H4 (cell line): ENCODE measurements at places on chromosomes 7 and 10. TPM values are rescaled to one million over a fixed set of nuclear protein-coding genes. Genes with fewer than 3 reads are reported as not detected.

PLEKHS1 gene
- 0.80 and 1.5 TPM in 2 replicates for total RNA-seq

FOXK1 gene
- 11.9 and 12.8 TPM in 2 replicates for total RNA-seq

GPR37 gene
- 0.95 and 2.1 TPM in 2 replicates for total RNA-seq

HOXA3 gene
- 1.1 and 5.5 TPM in 2 replicates for total RNA-seq

MRC1 gene
- not detected in 2 replicates for total RNA-seq

MACC1 gene
- total RNA-seq: 0.46 and 0.53 TPM in 2 replicates

KEL gene
- total RNA-seq: 0.21 TPM in 1 of 2 replicates, not detected in the other

OLAH gene
- 0.74 TPM in 1 of 2 replicates, not detected in the other for total RNA-seq

GRCh38 chr7:74709880-74710671 lies 52.6 kb downstream of the GTF2I start:
- DNase-seq: peak; percentile 27

DNA sequence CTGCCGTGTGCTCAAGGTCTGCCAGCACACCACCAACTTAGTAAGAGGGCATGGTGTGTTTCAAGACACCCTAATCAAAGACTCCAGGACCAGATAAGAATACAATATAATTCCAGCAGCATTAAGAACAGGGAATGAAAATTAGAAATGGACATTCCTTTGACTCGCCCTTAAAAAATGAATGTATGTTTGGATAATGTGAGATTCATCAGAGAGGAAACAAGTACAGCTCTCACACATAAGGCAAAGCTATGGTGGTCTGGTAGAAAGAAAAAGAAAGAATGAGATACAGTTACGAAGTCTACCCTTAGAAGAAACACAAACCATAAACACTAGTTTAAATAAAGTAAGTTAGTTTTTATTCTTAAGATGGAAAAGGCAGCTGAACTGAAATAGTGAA lies 174.8 kb upstream of the ANK3 start:
- DNase-seq: no peak

DNA sequence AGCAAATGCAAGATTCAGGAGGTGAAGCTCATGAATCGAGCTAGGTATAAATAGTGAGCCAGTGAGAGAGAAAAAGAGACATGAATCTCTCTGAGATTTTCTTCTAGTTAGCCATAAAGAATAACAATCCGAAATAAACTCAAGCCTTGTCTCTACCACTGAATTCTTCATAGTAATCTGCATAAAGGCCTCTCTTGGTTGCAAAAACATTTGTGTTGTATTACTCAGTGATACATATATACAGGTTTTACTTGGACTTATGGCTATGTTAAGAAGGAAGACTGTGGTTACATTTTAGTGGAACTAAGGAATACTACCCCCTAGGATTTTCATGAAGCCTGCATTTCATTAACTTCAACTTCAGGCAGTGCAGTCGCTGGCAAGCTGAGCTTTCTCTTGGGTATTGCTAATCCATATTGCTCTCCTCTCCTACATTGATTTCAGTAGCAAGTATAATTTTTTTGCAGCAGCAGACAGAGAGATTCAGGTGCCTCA lies 72.7 kb upstream of the TRIL start:
- no peak for DNase-seq

GRCh38 chr10:113879691-113880090 lies 25.2 kb downstream of the NHLRC2 start:
- DNase-seq: no peak

- no peak for DNase-seq
These were observed 163.3 kb upstream of the PRKCQ start for GRCh38 chr10:6743291-6743849.

GRCh38 chr7:7188091-7188490 lies 5.7 kb downstream of the C1GALT1 start:
- no peak for DNase-seq

GRCh38 chr10:5949009-5949759 lies 28.2 kb downstream of the IL15RA start:
- no peak for DNase-seq

- DNase-seq: no peak
These were observed 55.5 kb downstream of the CNTNAP2 start for GRCh38 chr7:146172112-146172511.

DNA sequence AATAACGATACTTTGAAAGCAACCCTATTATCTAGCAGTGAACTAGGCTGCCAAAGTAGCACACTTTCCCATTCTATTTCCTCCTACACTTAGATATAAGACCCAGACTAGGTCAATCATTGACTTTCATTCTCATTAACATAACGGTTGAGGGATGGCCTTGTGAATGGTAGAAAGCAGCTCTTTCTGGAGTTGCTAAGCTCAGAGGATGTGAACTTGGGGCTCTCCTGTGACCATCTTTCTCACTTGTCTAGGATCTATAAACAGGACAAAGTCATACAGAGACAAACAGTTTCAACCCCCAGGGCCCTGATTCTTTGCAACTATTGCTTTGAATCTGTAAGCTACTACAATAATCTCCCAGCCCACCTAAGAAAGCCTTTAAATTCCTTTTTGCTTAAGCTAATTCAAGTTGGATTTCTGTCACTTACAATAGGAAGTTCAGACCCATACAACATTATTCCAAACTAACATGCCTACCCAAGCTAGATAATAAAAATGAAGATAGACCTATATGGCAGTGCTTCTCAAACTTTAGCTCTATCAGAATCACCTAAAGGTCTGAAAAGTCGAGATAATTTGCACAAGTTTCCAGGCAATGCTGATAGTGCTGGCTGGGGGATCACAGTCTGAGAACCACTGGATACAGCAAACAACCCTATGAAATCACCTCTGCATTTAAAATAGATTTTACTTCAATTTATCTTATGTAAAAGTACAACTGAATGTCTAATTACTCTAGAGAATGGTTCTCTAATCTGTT lies 16.7 kb downstream of the P4HA1 start:
- DNase-seq: no peak

DNA sequence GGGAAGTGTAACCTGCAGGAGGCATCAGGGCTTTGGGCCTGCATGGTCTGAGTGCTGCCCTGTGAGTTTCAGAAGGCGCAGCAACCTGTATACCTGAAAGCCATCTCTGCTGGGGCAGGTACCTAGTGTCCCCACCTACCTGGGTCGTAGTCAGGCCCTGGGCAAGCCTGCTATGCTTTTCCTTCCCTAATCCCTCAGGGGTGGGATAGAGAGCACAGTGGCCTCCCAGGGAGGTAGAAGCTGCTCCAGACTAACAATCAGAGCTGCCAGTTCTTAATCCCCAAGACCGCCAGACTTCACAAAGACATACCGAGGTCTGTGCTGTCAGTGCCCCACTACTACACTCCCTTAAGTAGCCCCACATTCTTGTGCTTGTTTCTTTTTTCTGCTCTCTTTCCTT lies 52.0 kb downstream of the PTEN start:
- DNase-seq: no peak

DNA sequence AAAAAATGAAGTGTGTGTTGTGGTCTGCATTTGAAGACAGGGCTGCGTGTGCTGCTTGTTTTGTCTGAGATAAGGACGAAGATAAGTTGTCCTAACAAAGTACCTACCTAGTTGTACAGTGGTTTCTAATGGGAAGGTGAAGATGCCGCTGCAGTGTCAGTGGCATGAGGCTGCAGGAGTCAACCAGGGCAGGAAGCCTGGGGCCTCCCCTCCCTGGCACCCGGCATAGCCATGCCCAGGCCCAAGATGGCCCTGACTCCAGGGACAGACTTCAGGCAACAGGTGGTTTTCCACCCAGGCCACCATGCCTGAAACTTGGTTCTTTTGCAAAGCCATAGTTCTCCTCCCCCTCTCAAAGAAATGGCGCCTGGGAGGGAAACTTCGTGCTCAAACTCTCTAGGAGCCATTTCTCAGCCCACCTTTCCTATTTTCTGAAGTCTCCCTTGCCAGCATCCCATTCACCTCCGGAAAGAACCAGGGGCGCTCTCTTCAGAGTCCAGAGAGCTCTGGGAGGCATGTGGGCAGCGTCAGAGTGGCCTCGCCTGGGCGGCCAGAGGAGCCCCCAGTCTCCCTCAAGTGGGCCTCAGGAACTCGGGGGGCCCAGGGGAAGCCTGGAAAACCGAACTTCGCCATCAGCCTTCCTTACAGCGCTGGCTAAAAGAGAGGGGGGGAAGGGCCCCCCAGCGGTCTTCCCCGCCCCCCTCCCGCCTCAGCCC lies 2.1 kb upstream of the KAT6B start:
- DNase-seq: no peak

DNA sequence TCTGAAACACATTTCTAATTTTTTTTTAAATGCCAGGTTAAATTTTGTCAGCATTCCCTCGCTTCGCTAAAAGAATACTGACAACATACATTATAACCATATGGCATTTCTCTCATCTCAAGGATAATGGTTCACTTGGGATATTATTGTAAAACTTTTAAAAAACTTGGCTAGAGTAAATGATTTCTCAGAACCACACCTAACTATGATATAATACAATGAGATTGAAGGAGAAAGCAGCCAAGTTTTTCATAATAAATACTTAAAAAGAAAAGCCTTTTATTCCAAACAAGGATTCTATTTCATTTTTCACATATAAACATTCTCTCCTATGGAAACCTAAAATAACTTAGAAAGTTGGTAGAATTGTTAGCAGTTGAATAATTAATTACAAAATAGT lies 413.9 kb downstream of the HGF start:
- no peak for DNase-seq

DNA sequence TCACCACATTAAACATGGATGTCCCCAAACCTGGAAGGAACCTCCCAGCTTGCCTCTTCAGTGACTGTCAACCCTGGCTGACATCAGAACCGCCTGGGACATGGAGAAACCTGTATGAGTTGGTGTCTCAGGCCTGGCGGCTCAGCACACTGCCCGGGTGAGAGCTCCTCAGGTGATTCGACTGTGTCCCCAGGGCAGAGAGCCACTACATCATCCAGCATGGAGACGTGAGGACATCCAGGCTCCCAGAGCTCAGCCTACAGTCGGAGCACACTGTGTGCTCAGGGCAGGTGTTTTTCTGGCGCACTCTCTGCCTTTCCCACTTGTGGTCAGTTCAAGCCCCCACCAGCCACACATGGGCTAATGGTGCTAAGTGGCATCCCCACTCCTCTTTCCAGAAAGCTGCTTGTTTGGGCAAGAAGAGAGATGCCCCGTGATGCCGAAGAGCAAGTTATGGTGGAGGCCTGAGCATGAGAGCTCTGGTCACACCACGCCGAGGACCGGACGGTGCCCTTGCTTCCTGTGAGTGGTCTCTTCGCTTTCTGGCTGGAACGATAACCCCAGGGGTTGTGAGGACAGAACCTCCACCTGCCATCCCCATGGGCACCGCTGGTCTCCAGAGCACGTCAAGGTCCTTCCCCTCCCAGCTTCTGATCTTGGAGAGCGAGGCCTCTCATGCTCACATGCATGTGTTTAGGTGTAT lies 38.5 kb downstream of the AMZ1 start:
- DNase-seq: no peak

DNA sequence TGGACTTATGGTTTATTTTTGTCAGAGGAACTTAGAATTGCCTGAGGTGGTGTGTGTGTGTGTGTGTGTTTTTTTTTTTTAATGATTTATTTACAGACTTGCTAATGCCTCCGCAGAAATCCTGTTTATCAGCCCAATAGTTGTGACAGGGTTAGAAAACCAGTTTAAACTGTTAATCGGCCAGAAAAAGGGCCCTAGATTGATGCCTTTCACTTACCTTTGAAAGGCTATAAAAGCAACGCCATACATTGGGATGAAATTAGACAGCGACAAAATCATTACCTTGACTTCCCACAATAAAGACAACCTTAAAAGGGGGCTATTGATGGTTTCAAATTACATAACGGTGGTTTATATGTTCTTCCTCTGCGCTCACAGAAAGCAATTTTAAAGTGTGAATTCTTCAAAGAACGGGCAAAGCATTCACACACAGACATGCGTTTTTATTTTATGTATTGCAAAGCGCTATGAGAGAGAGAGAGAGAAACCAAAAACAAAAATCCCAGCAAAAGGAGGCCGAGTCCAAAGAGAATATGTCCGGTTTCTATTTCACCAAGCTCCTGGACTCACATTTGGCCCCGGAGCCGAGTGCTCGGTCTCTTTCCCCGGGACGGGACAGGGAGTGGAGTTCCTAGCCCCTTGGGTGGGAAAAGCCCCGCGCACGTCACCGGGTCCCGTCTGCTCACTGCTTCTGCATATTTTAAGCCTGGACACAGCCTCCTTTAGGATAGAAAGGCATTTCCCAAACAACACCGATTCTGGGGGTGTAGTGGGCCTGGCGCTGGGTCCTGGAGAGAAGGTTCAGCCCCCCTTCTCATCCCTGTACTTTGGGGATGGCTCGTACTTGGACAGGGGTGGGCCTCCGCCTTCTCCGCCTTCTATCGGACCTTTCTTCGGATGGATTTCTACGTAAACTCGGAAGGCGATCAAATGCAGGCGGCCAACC lies 26.8 kb upstream of the VAX1 start:
- no peak for DNase-seq

GRCh38 chr7:74061840-74062539 lies 21.6 kb upstream of the LIMK1 start:
- DNase-seq: peak; percentile 99

- DNase-seq: no peak
These were observed 17.6 kb downstream of the ITGB8 start for GRCh38 chr7:20348125-20348807.

GRCh38 chr10:98478430-98479222 lies 31.9 kb upstream of the HPS1 start:
- no peak for DNase-seq

DNA sequence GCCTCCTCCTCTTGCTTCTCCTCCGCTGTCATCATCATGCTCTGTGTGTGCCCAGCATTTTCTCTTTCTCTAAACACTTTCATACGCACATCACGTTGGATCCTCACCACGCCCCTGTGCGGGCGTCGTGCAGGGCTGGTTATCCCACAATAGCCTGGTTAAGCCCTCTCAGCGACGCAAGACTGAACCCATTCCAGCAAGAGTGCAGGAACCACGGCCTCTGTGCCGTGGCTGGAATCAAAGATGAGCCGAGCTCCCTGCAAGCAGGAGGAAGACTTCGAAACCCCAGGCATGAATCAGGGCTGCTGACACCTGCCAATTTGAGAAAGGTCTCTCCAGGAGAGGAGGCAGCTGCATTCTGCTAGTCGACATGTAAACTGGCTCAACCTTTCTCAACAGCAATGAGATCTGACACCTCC lies 74.8 kb upstream of the FOXK1 start:
- no peak for DNase-seq

GRCh38 chr7:127793582-127793981 lies 141.6 kb downstream of the SND1 start:
- DNase-seq: no peak

- no peak for DNase-seq
These were observed 10.1 kb downstream of the PON2 start for GRCh38 chr7:95424716-95425115.
